ENCODE measurements at places on chromosomes 16 and 17. TPM values are rescaled to one million over a fixed set of nuclear protein-coding genes. Genes with fewer than 3 reads are reported as not detected.

DNA sequence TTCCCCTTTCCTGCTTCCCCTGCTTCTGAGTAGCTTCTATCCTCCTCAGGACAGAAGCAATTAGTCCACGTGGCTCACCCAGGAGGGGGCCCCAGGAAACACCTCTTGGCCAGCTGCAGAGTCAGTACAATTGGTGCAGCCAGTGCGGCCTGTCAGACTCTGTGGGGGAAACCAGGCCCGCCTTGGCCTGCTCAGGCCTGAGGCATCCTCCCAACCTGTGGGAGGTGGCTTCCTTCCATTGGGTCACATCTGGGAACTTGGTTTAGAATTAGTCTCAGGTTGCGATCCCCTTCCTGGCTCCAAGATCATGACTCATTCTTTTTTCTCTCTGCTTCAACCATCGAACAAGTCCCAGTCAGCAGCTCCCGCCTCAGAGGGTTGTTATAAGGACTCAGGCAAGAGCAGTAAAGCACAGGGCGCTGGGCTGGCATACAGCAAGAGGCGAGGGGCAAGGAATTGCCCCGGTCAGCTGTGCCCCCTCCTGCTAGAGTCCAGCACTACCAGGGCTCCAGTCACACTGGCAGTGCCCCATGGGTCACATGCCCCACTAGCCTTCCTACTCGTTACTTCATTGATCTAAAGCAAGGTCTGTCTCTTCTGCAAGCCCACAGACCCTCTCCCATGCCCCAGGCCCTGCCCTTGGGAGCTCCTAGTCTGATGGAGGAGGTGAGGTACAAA lies 8.1 kb upstream of the EPX start:
- no peak for DNase-seq
- no peak overlapping the region for H3K4me3 ChIP-seq
- H3K4me1 ChIP-seq, result peaks cover 5% of the 10 kb centered on the region
- no peak overlapping the region for H3K27ac ChIP-seq
- H3K27me3 ChIP-seq, result peaks cover 3% of the 10 kb centered on the region

- H3K4me1 ChIP-seq, result peaks cover 24% of the 10 kb centered on the region
- no peak overlapping the region for H3K27ac ChIP-seq
- no peak overlapping the region for H3K4me3 ChIP-seq
Observed at GRCh38 chr17:77649717-77650211, 308.7 kb upstream of the TNRC6C start.

KRTAP2-1 gene
- not detected for total RNA-seq

GRCh38 chr17:48439110-48439850 lies 9.3 kb upstream of the SKAP1 start:
- H3K4me3 ChIP-seq, result peak overlapping the region; percentile 16
- H3K36me3 ChIP-seq, result peaks cover 15% of the 10 kb centered on the region
- H3K27me3 ChIP-seq, result no peaks in the 10 kb centered on the region
- peak overlapping the region; percentile 93 for H3K27ac ChIP-seq
- peaks cover 76% of the 10 kb centered on the region for H3K4me1 ChIP-seq

- H3K4me3 ChIP-seq, result no peak overlapping the region
- H3K36me3 ChIP-seq, result peaks cover 23% of the 10 kb centered on the region
Observed at GRCh38 chr16:57472665-57473060, 10.2 kb downstream of the POLR2C start.

- no peak overlapping the region for H3K27ac ChIP-seq
- H3K4me3 ChIP-seq, result no peak overlapping the region
- no peaks in the 10 kb centered on the region for H3K36me3 ChIP-seq
- H3K4me1 ChIP-seq, result peaks cover 6% of the 10 kb centered on the region
- H3K27me3 ChIP-seq, result peaks cover 4% of the 10 kb centered on the region
Observed at GRCh38 chr17:46790216-46790615, 28.3 kb downstream of the WNT3 start.

DNA sequence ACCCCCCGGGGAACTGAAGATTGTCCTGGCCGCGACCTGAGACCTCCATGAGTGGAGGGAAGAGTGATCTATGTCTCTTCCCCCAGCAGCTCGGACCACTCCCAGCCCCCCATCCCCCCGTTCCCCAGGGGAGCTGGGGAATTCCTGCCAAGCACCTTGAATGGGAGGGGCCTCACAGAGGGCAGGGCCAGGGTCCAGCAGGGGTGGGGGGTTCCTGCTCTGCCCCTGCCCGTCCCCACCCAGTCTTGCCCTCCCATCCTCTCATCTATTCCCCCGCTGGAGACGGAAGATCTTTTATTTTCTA lies 9.4 kb downstream of the TUFM start:
- H3K27ac ChIP-seq, result no peak overlapping the region
- H3K36me3 ChIP-seq, result peaks cover 62% of the 10 kb centered on the region
- H3K27me3 ChIP-seq, result peaks cover 2% of the 10 kb centered on the region
- DNase-seq, result no peak
- no peak overlapping the region for H3K4me3 ChIP-seq

KRTAP4-3 gene
- total RNA-seq, result not detected

DNA sequence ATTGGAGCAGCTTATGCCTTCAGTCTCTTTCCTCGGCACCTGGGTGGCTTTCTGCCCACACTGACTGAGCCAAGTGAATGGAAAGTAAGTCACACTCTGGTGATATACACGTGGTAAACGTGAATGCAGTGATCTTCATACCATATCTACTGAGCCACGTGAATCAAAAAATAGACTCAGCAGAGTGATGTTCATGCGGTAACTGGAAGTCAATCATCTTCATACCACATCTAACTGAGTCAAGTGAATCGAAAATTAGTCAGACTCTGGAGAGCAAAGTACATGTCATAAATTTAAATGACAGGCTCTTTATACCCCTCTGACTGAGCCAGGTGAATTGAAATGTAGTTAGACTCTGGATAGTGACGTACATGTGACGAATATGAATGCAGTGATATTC lies 47.1 kb upstream of the ARL4D start:
- peaks cover 24% of the 10 kb centered on the region for H3K36me3 ChIP-seq
- H3K4me1 ChIP-seq, result peaks cover 19% of the 10 kb centered on the region
- H3K27ac ChIP-seq, result no peak overlapping the region
- H3K27me3 ChIP-seq, result no peaks in the 10 kb centered on the region
- no peak for DNase-seq
- no peak overlapping the region for H3K4me3 ChIP-seq

DNA sequence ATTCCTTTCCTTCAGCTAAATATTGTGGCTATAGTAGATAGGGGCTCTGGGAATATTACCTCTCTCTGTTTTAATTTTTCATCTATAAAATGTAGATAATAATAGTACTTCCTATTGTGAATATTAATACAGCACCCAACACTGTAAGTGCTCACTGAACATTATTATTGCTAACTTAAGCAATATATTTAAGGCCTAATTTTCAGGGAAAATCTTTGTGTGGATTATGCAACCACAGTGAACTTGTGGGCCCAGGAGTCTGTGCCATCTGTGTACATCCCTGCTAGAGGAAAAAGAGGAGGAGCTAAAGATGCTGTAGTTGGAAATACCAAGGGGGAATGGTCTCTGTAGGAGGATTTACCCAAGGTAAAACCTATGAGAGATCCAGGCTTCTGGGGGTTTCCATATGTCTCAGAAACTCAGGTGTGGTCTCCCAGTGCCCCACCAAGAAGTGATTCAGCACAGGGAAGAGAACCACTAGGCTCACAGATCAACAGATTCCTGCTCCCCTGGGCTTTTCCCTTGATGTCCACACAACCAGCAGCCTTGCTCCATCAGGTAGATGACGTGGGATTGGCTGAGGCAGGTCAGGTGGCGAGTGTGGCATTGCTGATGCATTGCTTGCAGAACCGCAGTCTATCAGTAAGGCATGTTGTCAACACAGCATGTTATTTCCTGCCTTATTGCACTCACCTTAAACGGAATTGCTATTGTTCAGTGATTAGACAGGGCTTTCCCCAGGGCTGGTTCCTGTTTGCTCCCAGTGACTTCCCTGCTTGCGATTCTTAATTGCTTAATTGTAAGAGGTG lies 1.6 kb upstream of the N4BP1 start:
- no peaks in the 10 kb centered on the region for H3K27me3 ChIP-seq
- peak overlapping the region; percentile 93 for H3K27ac ChIP-seq
- DNase-seq, result peak; percentile 82
- H3K36me3 ChIP-seq, result peaks cover 8% of the 10 kb centered on the region
- peak overlapping the region; percentile 68 for H3K4me3 ChIP-seq

MPP2 gene
- 1.4 TPM for total RNA-seq

DNA sequence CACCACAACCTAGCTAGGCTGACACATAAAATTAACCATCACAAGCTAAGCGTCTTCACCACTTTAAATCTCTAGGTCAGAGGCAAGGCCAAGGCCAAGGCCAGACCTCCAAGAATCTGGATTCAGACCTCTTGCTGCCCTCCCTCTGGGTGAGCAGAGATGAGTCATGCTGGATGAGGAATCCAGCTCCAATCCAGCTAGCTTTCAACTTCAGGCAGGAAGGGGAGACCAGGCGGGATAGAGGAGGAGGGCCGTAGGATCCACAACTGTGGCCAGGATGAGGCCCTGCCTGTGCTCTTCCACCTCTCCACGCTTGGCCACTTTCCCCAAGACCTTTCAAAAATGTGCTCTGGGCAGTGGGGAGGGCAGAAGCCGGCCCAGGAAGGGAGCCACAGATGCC lies 14.7 kb downstream of the LRRC75A start:
- H3K4me1 ChIP-seq, result no peaks in the 10 kb centered on the region
- H3K36me3 ChIP-seq, result no peaks in the 10 kb centered on the region
- H3K27me3 ChIP-seq, result no peaks in the 10 kb centered on the region
- H3K4me3 ChIP-seq, result no peak overlapping the region
- DNase-seq, result no peak

- H3K4me1 ChIP-seq, result peaks cover 14% of the 10 kb centered on the region
- H3K4me3 ChIP-seq, result no peak overlapping the region
Observed at GRCh38 chr17:48725004-48725287, 2.0 kb downstream of the PRAC2 start.

- H3K36me3 ChIP-seq, result no peaks in the 10 kb centered on the region
- no peaks in the 10 kb centered on the region for H3K4me1 ChIP-seq
- H3K27ac ChIP-seq, result no peak overlapping the region
- no peak for DNase-seq
Observed at GRCh38 chr17:20979792-20980083, 63.1 kb downstream of the USP22 start.

GRCh38 chr16:87482266-87482665 lies 10.6 kb downstream of the ZCCHC14 start:
- peaks cover 32% of the 10 kb centered on the region for H3K4me1 ChIP-seq
- H3K27me3 ChIP-seq, result peaks cover 7% of the 10 kb centered on the region
- DNase-seq, result no peak
- H3K4me3 ChIP-seq, result no peak overlapping the region

PIK3R6 gene
- 2.1 TPM for total RNA-seq

GRCh38 chr17:16930571-16931317 lies 41.2 kb downstream of the TNFRSF13B start:
- no peak overlapping the region for H3K27ac ChIP-seq
- no peak for DNase-seq
- no peaks in the 10 kb centered on the region for H3K36me3 ChIP-seq
- H3K4me1 ChIP-seq, result no peaks in the 10 kb centered on the region
- H3K4me3 ChIP-seq, result no peak overlapping the region

DNA sequence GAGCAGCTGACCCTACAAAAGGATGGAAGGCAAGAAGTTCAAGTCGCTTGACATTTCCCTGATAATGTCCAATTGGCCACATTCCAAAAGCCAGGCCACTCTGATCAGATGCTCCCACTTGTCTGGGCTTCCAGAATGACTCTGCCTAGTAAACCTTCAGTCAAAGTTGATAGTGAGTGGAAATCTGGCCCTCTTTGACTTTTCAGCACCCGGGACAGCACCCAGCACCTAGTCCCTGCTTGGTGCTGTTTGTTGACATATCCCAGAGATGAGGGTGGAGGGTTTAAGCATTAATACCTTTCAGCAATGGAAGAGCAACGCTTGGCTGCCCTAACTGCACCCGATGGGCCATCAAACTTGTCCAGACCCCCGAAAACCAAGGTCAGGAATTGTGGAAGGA lies 131.3 kb downstream of the AIPL1 start:
- H3K4me1 ChIP-seq, result no peaks in the 10 kb centered on the region
- H3K4me3 ChIP-seq, result no peak overlapping the region
- H3K36me3 ChIP-seq, result no peaks in the 10 kb centered on the region
- no peak overlapping the region for H3K27ac ChIP-seq
- no peaks in the 10 kb centered on the region for H3K27me3 ChIP-seq
- no peak for DNase-seq

CES4A gene
- 33.2 TPM for total RNA-seq

DNA sequence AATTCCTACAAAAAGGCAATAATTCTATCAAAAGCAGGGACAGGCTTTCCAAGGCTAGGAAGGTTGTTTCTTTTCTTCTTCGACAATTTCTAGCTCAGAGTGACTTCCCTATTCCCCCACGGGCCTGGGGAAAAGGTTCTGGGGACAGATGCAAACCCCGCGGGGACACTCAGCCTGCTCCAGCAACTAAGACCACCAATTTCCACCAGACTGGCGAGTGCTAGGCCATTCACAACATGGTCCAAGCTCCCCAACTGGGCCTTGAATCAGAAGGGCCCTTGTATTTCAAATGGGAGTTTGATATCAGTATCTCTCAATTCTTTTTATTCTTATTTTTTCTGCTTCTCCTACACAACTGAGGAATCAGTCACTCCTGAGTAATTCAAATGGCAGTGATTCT lies 86.7 kb downstream of the USP31 start:
- H3K36me3 ChIP-seq, result peaks cover under 1% of the 10 kb centered on the region
- H3K4me1 ChIP-seq, result peaks cover 6% of the 10 kb centered on the region
- DNase-seq, result no peak
- no peak overlapping the region for H3K27ac ChIP-seq
- H3K27me3 ChIP-seq, result peaks cover 10% of the 10 kb centered on the region

GRCh38 chr17:21176773-21177395 lies 37.1 kb downstream of the TMEM11 start:
- H3K4me1 ChIP-seq, result peaks cover 2% of the 10 kb centered on the region
- no peak overlapping the region for H3K27ac ChIP-seq
- DNase-seq, result no peak
- peaks cover 7% of the 10 kb centered on the region for H3K36me3 ChIP-seq

ZKSCAN2 gene
- 6.4 TPM for total RNA-seq

DUS2 gene
- total RNA-seq, result 34.7 TPM

ODAD4 gene
- 0.39 TPM for total RNA-seq

DNA sequence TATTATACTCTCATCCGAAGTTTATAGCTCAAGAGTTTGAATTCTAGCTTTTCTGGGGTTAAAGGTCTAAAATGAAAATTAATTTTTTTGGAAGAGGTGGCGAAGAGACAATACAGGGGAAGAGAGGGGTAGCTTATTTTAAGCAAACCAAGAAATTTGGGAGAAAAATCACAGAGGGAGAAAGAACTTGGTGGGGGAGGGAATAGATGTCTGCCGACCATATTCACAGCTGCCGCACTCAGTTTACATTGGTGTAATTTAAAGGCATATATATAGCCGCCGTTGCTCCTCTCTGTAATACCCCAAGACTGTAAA lies 6.5 kb upstream of the ZFHX3 start:
- peaks cover 2% of the 10 kb centered on the region for H3K36me3 ChIP-seq
- no peak overlapping the region for H3K4me3 ChIP-seq
- H3K27me3 ChIP-seq, result peaks cover 8% of the 10 kb centered on the region
- H3K4me1 ChIP-seq, result peaks cover 20% of the 10 kb centered on the region
- no peak for DNase-seq
- no peak overlapping the region for H3K27ac ChIP-seq

GRCh38 chr17:35496451-35497290 lies 40.8 kb downstream of the SLFN12L start:
- H3K27ac ChIP-seq, result peak overlapping the region; percentile 72
- H3K27me3 ChIP-seq, result no peaks in the 10 kb centered on the region
- DNase-seq, result no peak
- peaks cover 48% of the 10 kb centered on the region for H3K36me3 ChIP-seq

- peaks cover 5% of the 10 kb centered on the region for H3K4me1 ChIP-seq
- peak within 1 kb of the TSS; percentile 86 for H3K4me3 ChIP-seq
- peak within 1 kb of the TSS; percentile 91 for H3K27ac ChIP-seq
- peak; percentile 72 for DNase-seq
- no peaks in the 10 kb centered on the region for H3K36me3 ChIP-seq
Observed at GRCh38 chr17:76384222-76384986, at the start of gene SPHK1. Gene SPHK1 (plus strand): TSS chr17:76384609. CDS start chr17:76385645, 1,036 bp downstream.

MOSMO gene
- 16.3 TPM for total RNA-seq

TLCD2 gene
- 0.13 TPM for total RNA-seq

GRCh38 chr17:41163828-41164227 lies 3.3 kb upstream of the KRTAP4-4 start:
- no peak overlapping the region for H3K27ac ChIP-seq
- H3K4me3 ChIP-seq, result no peak overlapping the region
- no peaks in the 10 kb centered on the region for H3K27me3 ChIP-seq

PABPN1L gene
- not detected for total RNA-seq
